ENCODE measurements at places on chromosomes 6 and 20.
A peak's percentile ranks its signal among the peaks of the same experiment; 100 is the strongest.

DNA sequence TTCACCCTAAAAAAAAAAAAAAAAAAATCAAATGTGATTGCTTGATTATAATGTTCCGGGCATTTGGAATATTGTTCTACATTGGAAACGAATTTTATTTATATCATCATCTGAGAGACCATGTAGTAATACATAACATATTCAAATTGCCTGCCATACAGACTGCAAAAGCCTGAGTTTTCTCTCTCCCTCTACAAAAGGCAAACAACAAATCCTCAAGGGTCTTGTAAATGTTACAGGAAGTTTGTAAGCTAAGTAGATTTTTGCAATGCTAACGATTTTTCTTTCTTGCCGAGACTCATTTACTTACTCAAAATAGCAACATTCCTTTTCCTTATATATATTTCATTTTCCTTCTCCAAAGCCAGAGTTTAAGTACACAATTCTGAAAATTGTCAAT lies 49.0 kb upstream of the HTR1E start:
- no peak for DNase-seq

GRCh38 chr20:44714102-44714700 lies 968 bp upstream of the CCN5 start:
- DNase-seq, result no peak

- DNase-seq, result peak; percentile 33
These were observed 120.4 kb upstream of the RIPOR2 start for GRCh38 chr6:25056130-25056529.

DNA sequence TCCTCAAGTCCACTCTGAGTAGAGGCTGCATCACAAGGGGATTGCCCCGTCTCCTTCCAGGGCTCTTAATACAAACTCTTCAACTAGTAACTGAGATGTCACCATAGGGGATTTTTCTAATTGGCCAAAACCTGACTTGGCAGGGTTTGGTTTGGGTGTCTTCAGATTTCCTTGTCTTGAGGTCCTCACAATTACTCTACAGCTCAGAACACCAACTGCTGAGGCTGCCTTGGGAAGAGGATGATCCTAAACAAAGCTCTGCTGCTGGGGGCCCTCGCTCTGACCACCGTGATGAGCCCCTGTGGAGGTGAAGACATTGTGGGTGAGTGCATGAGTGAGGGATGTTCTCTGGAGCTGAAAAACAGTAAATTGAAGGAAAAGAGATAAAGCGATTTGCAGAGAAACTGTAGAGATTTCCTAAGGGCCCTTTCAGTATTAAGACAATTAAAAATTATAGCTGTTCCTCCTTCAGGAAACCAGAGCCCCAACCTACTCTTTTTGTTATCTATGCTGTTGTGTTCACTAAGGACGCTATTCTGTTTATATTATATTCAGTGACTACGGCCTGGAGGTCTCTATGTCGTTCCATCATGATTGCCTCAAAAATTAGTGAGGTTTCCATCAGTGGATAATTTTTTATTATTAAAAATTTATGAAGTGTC lies at the start of gene HLA-DQA1:
Gene HLA-DQA1 (plus strand): TSS at position 188 of the 662 bp plus-strand sequence. CDS start 53 bp downstream, at position 241.
- DNase-seq, result no peak

DNA sequence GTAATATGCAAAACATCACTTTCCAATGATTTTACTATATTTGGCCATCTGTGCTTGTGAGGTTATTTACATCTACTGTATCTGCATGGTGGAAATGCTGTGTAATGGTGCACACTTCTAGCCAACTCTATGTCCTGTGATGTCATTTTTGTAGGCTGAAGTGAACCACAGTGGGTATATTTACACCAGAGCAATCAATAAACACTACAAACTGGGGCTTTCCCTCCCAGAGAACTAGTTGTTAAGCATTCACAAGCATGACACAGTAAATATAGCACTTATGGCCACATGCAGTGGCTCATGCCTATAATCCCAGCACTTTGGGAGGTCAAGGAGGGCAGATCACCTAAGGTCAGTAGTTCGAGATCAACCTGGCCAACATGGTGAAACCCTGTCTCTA lies 4.9 kb downstream of the SLC22A2 start:
- no peak for DNase-seq

- DNase-seq, result peak; percentile 4
These were observed 11.6 kb upstream of the SLC2A12 start for GRCh38 chr6:134063966-134064445.

DNA sequence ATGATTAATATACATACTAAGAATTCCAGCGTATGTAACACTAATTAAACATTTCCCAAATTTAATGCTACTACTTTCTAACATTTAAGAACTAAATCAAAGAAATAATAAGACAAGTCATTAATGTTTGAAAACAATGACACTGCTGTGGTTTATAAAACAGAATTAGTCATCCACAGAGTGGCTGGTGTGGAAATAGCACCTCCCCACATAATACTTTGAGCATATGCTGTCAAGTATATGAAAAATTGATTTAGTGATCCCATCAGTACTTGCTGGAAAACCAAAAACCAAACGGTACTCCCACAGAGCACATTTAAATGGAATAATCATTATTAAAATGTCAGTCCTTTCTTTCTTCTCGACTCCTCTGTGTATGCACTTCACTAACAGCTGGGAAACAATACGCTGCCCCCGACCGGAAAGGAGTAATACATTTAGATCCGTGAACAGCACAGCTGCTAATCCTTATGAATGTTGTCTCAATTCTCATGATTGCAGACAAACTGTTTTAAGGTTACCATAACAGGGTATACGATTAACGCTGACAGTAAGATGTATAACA lies 78.4 kb downstream of the PREP start:
- DNase-seq, result no peak

GRCh38 chr6:37456816-37457560 lies 24.0 kb downstream of the CMTR1 start:
- no peak for DNase-seq

GRCh38 chr20:62692176-62692575 lies 16.5 kb upstream of the NTSR1 start:
- DNase-seq, result no peak

Data from stimulated activated naive CD4-positive, alpha-beta T cell treated with Interleukin-2 at 50 U/mL for 16 hours (primary cell).